ENCODE measurements at places on chromosomes 6 and 20. TPM values are rescaled to one million over a fixed set of nuclear protein-coding genes. Genes with fewer than 3 reads are reported as not detected.

MRPL18 gene
- polyA plus RNA-seq, result 67.9 TPM

PHF20 gene
- polyA plus RNA-seq, result 35.1 TPM

GHRH gene
- not detected for polyA plus RNA-seq

KCNK16 gene
- polyA plus RNA-seq, result not detected

SLC4A11 gene
- polyA plus RNA-seq, result 0.17 TPM

CLIC5 gene
- polyA plus RNA-seq, result 0.27 TPM

MAS1 gene
- polyA plus RNA-seq, result 0.32 TPM

BMP6 gene
- 28.1 TPM for polyA plus RNA-seq

ZBP1 gene
- polyA plus RNA-seq, result 0.92 TPM

NHLRC1 gene
- 0.88 TPM for polyA plus RNA-seq

HLA-DRB5 gene
- 61.4 TPM for polyA plus RNA-seq

TBC1D22B gene
- 7.4 TPM for polyA plus RNA-seq

PHACTR1 gene
- polyA plus RNA-seq, result 0.79 TPM

CPXM1 gene
- polyA plus RNA-seq, result 28.0 TPM

RIPPLY2 gene
- polyA plus RNA-seq, result 0.40 TPM

SAMD10 gene
- polyA plus RNA-seq, result 0.27 TPM

GSTA3 gene
- 1.6 TPM for polyA plus RNA-seq

NFKBIE gene
- 2.7 TPM for polyA plus RNA-seq

CST2 gene
- 0.28 TPM for polyA plus RNA-seq

GLP1R gene
- not detected for polyA plus RNA-seq

PAK5 gene
- 0.05 TPM for polyA plus RNA-seq

TP53TG5 gene
- polyA plus RNA-seq, result 0.02 TPM

TJAP1 gene
- 29.8 TPM for polyA plus RNA-seq

SMIM29 gene
- 26.3 TPM for polyA plus RNA-seq

METTL24 gene
- 2.0 TPM for polyA plus RNA-seq

PGBD1 gene
- polyA plus RNA-seq, result 1.8 TPM

DACT2 gene
- 0.17 TPM for polyA plus RNA-seq

FOXQ1 gene
- 0.07 TPM for polyA plus RNA-seq

TRIM15 gene
- polyA plus RNA-seq, result not detected

HAO1 gene
- not detected for polyA plus RNA-seq

MCCD1 gene
- polyA plus RNA-seq, result not detected

SLC35A1 gene
- polyA plus RNA-seq, result 23.6 TPM

RAD21L1 gene
- not detected for polyA plus RNA-seq

RPS10 gene
- 1,945 TPM for polyA plus RNA-seq

EDN3 gene
- 0.27 TPM for polyA plus RNA-seq

FAM110A gene
- polyA plus RNA-seq, result 2.1 TPM

GJA1 gene
- polyA plus RNA-seq, result 78.7 TPM

RRAGD gene
- 0.71 TPM for polyA plus RNA-seq

OTOR gene
- not detected for polyA plus RNA-seq

SNAP91 gene
- polyA plus RNA-seq, result 1.3 TPM

NOTCH4 gene
- 12.4 TPM for polyA plus RNA-seq
